ENCODE measurements at places on chromosomes 11 and 22.

- peak; percentile 68 for DNase-seq
These were observed 9.0 kb upstream of the RDX start for GRCh38 chr11:110305169-110306018.

DNA sequence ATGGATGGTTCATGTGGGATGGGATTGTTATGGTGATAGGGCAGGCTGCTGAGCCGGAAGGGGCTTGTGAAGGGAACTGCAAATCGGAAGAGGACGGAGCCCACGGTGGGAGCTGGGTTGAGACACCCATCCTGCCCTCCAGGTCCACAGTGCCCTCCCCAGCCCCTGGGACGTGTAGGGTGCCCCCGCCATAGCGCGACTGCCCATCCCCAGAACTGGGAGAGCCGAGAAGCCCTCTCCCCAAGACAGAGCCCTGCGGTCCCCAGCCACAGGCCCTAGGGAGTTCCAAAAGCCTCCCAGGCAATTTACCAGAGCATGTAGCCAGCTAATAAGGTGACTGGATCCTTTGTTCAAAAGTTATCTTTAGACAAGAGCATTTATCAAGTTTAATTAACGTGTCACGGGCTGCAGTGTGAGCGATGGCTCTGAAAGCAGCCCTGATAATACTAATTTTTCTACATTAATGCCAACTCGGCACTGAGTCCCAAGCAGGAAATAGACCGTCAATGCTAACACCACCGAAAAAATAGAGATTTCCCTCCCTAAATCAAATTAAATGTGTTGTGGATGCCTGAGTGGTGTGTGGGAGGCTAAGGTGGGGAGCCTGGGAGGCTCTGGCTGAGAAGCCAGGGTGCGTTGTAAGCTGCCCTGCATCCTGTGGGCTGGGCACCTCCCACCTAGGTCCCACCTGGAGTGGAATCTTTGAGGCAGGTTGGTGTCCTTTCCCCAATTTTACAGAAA is 76.8 kb upstream of the RTL6 start:
- no peak for DNase-seq

DNA sequence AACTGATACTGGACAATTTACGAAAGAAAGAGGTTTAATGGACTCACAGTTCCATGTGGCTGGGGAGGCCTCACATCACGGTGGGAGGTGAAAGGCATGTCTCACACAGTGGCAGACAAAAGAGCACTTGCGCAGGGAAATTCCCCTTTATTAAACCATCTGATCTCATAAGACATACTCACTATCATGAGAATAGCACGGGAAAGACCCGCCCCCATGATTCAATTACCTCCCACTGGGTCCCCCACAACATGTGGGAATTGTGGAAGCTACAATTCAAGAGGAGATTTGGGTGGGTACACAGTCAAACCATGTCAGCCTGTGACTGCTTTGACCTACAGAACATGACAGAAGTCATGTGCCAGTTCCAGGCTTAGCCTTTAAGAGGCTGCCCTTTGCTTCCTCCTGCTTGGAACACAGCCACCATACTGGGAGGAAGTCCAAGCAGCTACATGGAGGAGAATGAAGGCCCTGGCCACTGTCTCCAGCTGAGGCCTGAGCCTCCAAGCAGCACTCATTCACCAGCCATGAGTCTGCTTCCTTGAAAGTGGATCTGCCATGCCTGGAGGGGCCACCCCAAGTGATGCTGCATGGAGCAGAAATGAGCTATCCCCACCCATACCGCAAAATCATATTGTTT is 10.9 kb upstream of the GAL start:
- no peak for DNase-seq

- DNase-seq: no peak
These were observed 120.2 kb upstream of the SNX19 start for GRCh38 chr11:131036514-131036913.
